ENCODE measurements at places on chromosomes 11 and 22.

- H3K4me3 ChIP-seq, result no peak overlapping the region
- H3K27ac ChIP-seq, result no peak overlapping the region
- H3K27me3 ChIP-seq, result no peaks in the 10 kb centered on the region
- H3K4me1 ChIP-seq, result peaks cover 27% of the 10 kb centered on the region
- no peak for DNase-seq
- no peaks in the 10 kb centered on the region for H3K36me3 ChIP-seq
Measured at GRCh38 chr11:76267556-76267955, 61.3 kb upstream of the WNT11 start.

DNA sequence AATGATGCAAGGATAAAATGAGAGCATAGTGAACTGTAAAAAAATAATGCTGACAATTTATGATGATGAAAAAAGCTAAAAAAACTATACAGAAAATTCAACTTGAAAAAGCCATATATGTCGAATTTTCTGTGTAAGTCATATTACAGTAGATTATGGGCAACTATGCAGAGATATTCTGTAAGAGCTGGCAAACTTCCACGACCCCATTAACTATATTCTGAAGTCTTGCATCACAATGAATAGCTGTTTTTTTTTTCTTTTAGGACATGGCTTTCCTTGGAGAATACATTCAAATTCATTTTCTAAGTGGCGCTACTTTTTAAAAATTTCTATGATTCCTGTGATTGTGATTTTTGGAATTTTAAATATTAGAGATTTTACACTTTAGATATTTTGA lies 18.4 kb downstream of the PSMD13 start:
- H3K27ac ChIP-seq, result no peak overlapping the region
- H3K4me3 ChIP-seq, result no peak overlapping the region
- no peaks in the 10 kb centered on the region for H3K4me1 ChIP-seq

DNA sequence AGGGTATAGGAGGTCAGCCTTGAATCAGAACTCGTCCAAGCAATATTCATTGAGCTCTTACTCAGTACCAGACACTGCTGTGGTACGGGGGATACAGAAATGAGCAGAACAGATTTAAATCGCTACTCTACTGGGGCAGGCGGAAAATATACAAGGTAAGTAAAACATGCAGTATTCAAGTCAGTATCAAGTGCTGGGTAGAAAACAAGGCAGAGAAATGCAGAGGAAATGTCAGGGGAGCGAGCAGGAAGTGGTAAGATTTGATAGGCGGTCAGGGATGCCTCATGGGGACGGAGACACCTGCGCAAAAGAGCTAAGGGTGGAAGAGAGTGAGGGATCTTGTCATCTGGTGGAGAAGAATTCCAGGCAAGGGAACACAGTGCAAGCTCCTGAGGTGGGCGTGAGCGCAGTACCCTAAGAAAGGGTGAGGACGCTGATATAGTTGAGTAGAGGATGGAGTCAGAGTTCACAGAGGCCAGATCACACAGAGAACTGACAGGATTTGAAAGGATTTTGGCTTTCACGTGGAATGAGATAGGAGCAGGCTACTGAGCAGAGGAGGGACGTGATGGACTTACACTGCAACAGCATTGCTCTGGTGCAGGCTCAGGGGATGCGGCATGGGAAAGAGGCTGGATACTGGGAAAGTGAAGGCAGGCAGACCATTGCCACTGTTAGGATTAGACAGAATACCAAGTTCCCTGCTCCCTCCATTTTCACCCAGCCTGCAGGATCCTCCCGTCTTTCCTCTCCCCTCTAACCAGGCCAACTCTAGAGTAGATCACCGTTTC lies 35.8 kb downstream of the SC5D start:
- no peak overlapping the region for H3K4me3 ChIP-seq
- H3K27ac ChIP-seq, result no peak overlapping the region
- DNase-seq, result no peak
- H3K36me3 ChIP-seq, result no peaks in the 10 kb centered on the region

DNA sequence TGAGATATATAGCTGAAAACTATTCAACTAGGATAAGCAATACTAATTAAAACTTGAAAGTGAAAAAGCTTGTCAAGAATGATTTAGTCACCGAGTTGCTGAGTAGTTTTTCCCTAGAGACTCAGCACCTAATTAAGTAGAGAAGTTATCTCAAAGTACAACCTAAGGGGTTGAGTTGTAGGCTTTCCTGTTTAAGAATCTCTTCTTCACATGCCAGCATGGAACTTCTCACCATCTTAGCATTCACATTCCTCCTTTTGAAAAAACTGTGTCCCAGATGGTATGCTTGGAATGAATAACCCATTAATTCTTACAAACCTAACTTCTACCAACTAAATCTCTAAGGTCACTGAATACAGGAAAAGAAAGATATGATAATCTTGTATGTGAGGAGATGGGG lies 303.3 kb upstream of the ZC3H12C start:
- H3K36me3 ChIP-seq, result no peaks in the 10 kb centered on the region
- H3K4me1 ChIP-seq, result no peaks in the 10 kb centered on the region
- no peak for DNase-seq
- no peak overlapping the region for H3K27ac ChIP-seq
- no peaks in the 10 kb centered on the region for H3K27me3 ChIP-seq

GRCh38 chr11:130133716-130134115 lies 25.9 kb upstream of the ST14 start:
- no peak overlapping the region for H3K27ac ChIP-seq
- no peaks in the 10 kb centered on the region for H3K4me1 ChIP-seq
- no peak for DNase-seq
- no peak overlapping the region for H3K4me3 ChIP-seq

GRCh38 chr22:27146866-27147633 lies 489.7 kb downstream of the MIAT start:
- peaks cover 25% of the 10 kb centered on the region for H3K27me3 ChIP-seq
- H3K27ac ChIP-seq, result no peak overlapping the region
- no peak for DNase-seq

DNA sequence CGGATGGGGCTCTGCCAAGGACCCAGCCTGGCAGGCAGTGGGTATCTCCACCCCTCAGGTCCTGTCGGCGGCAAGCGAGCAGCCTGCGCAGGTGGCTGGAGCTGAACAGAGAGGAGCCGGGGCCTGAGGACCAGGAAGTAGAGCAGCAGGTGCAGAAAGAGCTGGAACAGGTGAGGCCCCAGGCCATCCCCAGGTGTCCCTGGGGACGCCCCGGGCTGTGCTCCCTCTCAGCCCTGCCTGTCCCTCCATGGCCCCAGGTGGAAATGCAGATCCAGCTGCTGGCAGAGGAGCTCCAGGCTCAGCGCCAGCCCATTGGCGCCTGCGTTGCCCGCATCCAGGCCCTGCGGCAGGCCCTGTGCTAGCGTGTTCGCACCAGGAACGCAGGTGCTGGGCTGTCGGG lies 44.0 kb downstream of the PISD start:
- H3K4me1 ChIP-seq, result no peaks in the 10 kb centered on the region
- no peak overlapping the region for H3K27ac ChIP-seq
- no peak overlapping the region for H3K4me3 ChIP-seq
- no peaks in the 10 kb centered on the region for H3K27me3 ChIP-seq

DNA sequence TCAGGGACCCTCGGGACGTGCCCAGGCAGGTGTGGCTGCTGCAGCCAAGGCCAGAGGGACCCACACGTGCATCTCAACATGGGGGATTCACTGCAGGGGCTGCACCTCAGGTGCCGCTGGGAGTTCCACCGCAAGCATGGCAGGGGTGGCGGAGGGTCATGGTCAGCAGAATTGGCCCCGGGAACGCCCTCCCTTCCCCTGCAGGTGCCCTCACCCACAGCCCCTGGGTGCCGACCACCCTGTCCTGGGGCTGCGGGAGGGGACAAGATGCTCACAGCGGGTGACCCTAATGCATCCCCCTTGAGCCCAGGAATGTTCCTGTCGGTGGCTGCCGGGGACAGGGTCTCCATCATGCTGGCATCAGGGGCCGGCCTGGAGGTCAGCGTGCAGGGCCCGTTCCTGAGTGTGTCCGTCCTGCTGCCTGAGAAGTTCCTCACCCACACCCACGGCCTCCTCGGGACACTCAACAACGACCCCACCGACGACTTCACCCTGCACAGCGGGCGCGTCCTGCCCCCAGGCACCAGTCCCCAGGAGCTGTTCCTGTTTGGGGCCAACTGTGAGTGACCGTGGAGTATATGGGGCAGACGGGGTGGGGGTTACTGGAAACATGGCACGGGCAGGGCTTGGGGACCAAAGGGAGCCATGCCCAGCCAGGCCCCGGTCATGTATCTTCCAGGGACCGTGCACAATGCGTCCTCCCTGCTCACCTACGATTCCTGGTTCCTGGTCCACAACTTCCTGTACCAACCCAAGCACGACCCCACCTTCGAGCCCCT lies 5.8 kb downstream of the SUSD2 start:
- peaks cover 14% of the 10 kb centered on the region for H3K4me1 ChIP-seq
- no peak overlapping the region for H3K4me3 ChIP-seq
- H3K27ac ChIP-seq, result no peak overlapping the region
- no peak for DNase-seq
- H3K27me3 ChIP-seq, result no peaks in the 10 kb centered on the region

DNA sequence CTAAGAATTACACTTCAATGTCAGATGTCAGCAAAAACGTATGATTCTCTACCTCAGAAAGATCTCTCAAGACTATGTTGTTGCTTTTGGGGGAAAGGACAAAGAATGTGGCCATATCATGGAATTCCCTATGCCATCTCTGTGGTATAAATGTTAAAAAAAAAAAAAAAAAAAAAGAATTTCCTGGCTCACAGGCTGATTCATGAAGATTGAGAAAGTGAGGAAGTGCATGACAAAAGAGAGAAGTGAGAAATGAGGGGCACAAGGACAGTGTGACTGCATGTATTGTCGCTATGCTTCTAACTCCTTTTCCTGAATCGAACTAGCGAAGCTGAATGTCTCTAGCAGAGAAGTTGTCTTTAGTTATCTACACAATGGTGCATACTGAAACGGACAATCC lies 80.6 kb upstream of the CARD18 start:
- no peak overlapping the region for H3K27ac ChIP-seq
- H3K4me1 ChIP-seq, result no peaks in the 10 kb centered on the region
- no peaks in the 10 kb centered on the region for H3K27me3 ChIP-seq
- H3K4me3 ChIP-seq, result no peak overlapping the region
- no peaks in the 10 kb centered on the region for H3K36me3 ChIP-seq
- DNase-seq, result no peak

DNA sequence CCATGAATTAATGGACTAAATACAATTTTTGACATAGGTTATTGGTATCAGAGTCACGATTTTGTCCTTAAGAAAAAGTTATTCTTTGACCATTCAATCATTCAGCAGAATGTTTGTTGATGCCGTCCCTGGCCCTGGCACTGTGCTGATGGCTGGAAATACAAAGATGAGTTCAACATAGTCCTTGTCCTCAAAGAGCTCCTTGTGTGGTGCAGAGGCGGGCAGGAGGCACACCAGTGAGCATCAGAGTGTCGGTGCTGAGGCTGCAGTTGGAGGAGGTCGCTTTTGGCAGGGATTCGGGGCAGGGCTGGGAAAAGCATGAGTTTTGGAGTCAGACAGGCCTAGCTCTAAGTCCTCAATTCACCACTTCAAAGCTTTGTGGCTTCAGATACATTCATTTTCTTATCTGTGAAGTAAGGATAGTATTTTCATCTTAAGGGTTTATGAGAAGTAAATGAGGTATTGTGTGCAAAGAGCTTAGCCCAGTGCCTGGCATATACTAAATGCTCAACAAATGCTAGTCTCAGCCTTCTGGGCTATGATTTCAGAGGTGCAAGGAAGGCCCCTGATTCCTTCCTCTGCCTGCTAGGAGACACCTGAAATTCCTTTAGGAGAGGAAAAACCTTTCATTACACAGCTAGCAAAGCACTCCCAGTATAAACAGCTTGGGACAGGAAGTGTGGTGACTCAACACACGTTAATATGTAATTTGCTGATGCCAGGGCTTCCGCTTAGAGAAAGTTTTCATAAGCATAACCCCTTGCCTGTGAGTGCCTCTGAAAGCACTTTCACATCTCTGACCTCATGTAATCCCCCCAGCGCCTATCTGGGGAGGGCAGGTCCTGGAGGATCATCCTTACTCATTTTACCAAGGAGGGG lies 113.8 kb downstream of the NECTIN1 start:
- no peak for DNase-seq
- H3K4me3 ChIP-seq, result no peak overlapping the region
- H3K36me3 ChIP-seq, result no peaks in the 10 kb centered on the region
- no peaks in the 10 kb centered on the region for H3K27me3 ChIP-seq

DNA sequence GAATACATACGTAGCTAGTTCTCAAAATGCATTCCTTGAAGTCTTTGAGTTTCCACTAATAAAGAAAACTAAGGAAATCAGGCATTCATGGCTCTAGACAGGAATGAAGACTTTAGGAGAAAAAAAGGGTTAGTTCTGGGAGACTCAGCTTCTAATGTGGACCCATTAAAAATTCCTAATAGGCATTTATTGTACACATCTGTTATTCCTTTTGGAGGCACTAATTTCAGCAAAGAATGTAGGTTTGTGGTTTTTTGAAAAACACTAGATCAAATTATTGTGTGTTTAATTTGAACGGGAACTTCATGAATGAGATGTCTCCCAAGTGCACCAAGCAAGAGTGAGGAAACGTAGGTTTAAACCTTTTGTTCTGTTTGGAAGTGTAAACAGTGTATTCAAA lies 42.7 kb downstream of the PARVA start:
- no peaks in the 10 kb centered on the region for H3K36me3 ChIP-seq
- H3K4me1 ChIP-seq, result peaks cover 19% of the 10 kb centered on the region
- H3K27ac ChIP-seq, result no peak overlapping the region
- DNase-seq, result no peak
- H3K27me3 ChIP-seq, result no peaks in the 10 kb centered on the region
- no peak overlapping the region for H3K4me3 ChIP-seq

DNA sequence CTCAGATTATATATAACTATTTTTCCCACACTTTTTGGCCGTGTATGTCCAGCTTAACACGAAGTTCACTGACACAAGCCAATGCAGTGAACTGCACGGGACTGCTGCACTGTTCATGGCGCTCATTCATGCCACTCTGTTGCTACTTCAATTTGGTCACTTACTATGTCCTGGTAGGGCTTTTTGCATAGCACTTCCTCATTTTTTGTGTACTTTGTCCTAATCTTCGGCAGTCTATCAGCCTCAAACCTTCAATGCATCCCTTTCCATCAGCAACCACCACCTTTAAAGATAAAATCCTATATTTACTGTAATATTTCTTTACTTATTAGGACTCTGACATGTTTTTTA lies 18.7 kb upstream of the ARHGAP32 start:
- no peaks in the 10 kb centered on the region for H3K4me1 ChIP-seq
- no peaks in the 10 kb centered on the region for H3K36me3 ChIP-seq
- H3K4me3 ChIP-seq, result no peak overlapping the region
- no peak overlapping the region for H3K27ac ChIP-seq

DNA sequence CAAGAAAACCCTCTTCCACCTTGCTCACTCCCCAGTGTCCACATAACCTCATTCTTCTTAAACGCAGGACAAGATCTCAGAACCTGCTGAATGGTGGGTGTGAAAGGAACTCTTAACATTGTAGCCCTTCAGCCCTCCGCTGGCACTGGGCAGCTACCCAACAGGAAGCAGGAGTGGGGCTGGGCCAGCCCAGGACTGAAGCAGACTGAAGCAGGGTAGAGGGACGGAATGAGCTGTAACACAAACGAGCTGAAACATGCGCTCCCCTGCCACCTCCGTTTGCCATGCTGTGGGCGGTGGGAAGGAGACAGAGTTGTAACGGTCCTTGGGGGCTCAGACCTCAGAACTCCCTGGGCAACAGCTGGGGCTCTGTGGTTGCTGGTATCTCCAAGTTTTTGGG lies 23.6 kb downstream of the NPAT start:
- peaks cover 18% of the 10 kb centered on the region for H3K4me1 ChIP-seq
- H3K4me3 ChIP-seq, result no peak overlapping the region
- H3K36me3 ChIP-seq, result peaks cover under 1% of the 10 kb centered on the region

GRCh38 chr22:39343259-39344045 lies 6.3 kb upstream of the SYNGR1 start:
- no peaks in the 10 kb centered on the region for H3K36me3 ChIP-seq
- no peak for DNase-seq
- H3K4me3 ChIP-seq, result no peak overlapping the region
